Glutamatergic neuron (in vitro differentiated cells): ENCODE measurements at places on chromosomes 16 and 17. TPM values are rescaled to one million over a fixed set of nuclear protein-coding genes. Genes with fewer than 3 reads are reported as not detected.

DNA sequence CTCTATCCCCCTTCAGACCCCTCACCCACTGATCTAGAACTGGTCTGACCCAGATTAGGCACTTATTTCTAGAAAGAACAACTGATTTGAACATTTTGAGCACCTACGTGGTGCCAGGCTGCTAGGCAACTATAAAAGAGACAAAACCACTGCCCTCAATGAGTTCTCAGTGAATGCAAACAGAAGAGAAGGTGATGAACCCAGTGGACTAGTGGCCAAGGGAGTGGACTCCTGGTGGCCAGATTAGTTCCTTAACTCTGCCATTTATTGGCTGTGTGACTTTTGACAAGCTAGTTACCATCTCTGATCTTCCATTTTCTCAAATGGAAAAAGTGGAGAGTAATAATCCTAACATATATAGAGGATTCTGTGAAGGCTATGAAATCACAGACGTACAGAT, 259.1 kb upstream of the SALL1 start:
- no peak overlapping the region for H3K4me3 ChIP-seq
- DNase-seq, result no peak
- H3K36me3 ChIP-seq, result no peaks in the 10 kb centered on the region
- H3K27ac ChIP-seq, result no peak overlapping the region

- H3K4me3 ChIP-seq, result no peak overlapping the region
- H3K4me1 ChIP-seq, result no peaks in the 10 kb centered on the region
- no peak overlapping the region for H3K27ac ChIP-seq
Observed at GRCh38 chr16:68117884-68118283, 32.7 kb downstream of the NFATC3 start.

GRCh38 chr16:60485872-60486489, 1550.3 kb downstream of the CDH8 start:
- H3K4me3 ChIP-seq, result no peak overlapping the region
- H3K27ac ChIP-seq, result no peak overlapping the region
- peaks cover 4% of the 10 kb centered on the region for H3K4me1 ChIP-seq
- DNase-seq, result no peak

- H3K27ac ChIP-seq, result no peak overlapping the region
- DNase-seq, result no peak
- H3K4me3 ChIP-seq, result no peak overlapping the region
- peaks cover under 1% of the 10 kb centered on the region for H3K36me3 ChIP-seq
- no peaks in the 10 kb centered on the region for H3K4me1 ChIP-seq
Observed at GRCh38 chr16:50712956-50713355, 19.6 kb downstream of the NOD2 start.

Gene AANAT
- 0.39 TPM for total RNA-seq

Gene ATXN7L3
- total RNA-seq, result 146 TPM

- no peaks in the 10 kb centered on the region for H3K36me3 ChIP-seq
- no peak overlapping the region for H3K4me3 ChIP-seq
- H3K27ac ChIP-seq, result no peak overlapping the region
- peaks cover 39% of the 10 kb centered on the region for H3K4me1 ChIP-seq
- DNase-seq, result no peak
- H3K27me3 ChIP-seq, result peaks cover 20% of the 10 kb centered on the region
Observed at GRCh38 chr16:85470873-85471272, 142.2 kb upstream of the GSE1 start.

DNA sequence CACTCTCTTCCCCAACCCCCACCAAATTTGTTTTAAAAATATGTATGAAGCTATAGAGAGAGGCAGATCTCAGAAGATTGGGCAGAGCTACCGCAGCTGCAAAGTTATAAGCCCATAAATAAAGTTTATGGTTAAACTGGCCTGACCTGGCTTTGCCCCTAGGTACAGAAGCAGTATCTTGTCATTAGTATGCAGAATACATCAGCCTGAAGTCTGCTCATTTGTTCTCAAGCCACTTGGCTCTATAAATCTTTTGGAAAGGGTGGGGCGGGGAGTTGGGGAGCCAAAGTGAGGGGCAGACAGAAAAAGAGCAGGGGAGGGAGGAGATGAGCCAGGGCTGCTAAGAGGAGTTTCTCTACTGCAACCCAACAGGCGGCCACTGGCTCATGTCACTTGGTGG, 113.2 kb downstream of the SOX9 start:
- peaks cover 3% of the 10 kb centered on the region for H3K27me3 ChIP-seq
- no peak for DNase-seq
- no peak overlapping the region for H3K4me3 ChIP-seq
- H3K4me1 ChIP-seq, result peaks cover 4% of the 10 kb centered on the region
- H3K27ac ChIP-seq, result no peak overlapping the region
- peaks cover 6% of the 10 kb centered on the region for H3K36me3 ChIP-seq

- no peak for DNase-seq
- peaks cover 6% of the 10 kb centered on the region for H3K36me3 ChIP-seq
- H3K4me1 ChIP-seq, result peaks cover 39% of the 10 kb centered on the region
- H3K27ac ChIP-seq, result no peak overlapping the region
- H3K4me3 ChIP-seq, result no peak overlapping the region
- peaks cover 10% of the 10 kb centered on the region for H3K27me3 ChIP-seq
Observed at GRCh38 chr16:11174141-11174540, 81.9 kb downstream of the SOCS1 start.

DNA sequence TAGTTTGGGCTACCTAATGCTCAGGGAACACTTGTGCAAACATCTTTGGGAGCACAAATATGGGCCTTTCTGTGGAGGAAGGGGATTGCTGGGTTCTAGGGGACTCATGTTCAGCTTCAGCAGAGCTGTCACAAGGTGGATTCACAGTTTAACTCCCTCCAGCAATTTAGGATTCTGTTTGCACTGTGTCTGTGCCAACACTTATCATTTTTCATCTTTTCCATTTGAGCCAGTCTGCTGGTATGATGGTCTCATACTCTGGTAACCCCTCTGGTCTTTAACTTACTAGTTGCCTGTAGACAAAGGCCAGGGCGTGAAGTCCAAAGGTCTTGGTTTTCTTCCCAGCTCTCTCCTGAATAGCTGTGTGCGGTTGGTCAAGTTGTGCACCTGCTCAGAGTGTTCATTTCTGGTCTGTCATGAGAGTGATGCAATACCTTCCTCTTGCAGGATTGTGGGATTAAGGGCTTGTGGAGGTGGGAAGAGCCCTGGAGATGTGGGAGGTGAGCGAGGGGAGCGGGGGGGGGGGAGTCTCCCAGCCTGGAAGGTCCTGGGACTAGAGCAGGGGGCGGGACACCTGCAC, 152.6 kb downstream of the CMIP start:
- no peak for DNase-seq
- H3K36me3 ChIP-seq, result no peaks in the 10 kb centered on the region
- H3K4me1 ChIP-seq, result peaks cover 29% of the 10 kb centered on the region
- peaks cover 16% of the 10 kb centered on the region for H3K27me3 ChIP-seq
- H3K4me3 ChIP-seq, result no peak overlapping the region
- H3K27ac ChIP-seq, result no peak overlapping the region

Gene MYOCD
- not detected for total RNA-seq

Gene NOL3
- 8.8 TPM for total RNA-seq

DNA sequence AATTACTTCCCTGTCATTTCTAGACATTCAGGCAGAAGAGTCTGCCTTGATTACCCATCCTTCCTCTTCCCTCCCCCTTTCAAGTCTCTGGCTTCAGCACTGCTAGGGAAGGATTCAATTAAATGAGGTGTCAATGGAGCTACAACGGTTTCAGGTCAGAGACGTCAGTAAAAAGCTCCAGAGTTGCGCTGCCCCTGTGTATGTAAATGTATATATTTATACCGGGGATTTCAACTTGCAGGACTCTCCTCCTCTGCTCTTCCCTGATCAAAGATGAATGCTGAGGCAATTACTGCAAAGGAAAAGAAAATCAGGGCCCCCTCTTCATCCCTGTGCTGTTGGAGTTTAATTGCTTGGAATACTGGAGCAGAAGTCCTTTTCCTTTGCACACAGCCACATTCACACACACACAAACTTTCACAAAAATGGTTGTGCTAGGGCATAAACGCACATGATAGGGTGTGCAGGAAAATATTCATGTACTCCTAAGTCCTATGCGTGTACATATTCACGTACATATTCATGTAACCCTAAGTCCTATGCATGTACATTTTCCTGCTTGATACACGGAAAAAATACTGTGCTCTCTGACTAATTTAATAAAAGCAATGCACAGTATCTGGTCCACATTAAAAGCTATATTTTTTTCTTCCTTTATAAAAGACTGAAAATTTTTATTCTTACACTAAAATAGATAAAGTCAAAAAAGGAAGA, 129.7 kb upstream of the PMFBP1 start:
- H3K4me1 ChIP-seq, result peaks cover 7% of the 10 kb centered on the region
- no peak for DNase-seq
- peaks cover 1% of the 10 kb centered on the region for H3K27me3 ChIP-seq
- no peak overlapping the region for H3K27ac ChIP-seq

DNA sequence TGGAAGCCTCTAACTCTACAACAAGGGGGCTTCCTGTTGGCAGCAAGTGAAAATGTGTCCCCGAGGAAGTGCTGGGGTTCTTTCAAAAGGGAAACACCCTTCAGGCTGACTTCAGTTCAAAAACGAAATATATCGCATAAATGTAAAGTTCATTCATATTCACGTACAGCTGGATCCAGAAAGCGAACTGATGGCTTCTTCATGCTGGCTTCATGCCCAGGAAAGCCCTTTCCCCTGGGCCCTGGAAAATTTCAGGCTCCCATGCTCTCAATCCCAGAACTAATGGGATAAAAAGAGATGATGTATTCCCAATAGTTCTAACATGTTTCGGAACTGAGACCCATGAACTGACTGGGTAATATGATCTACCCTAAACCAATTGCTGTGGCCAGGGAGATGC, 104.7 kb upstream of the CDH13 start:
- no peaks in the 10 kb centered on the region for H3K36me3 ChIP-seq
- no peak overlapping the region for H3K27ac ChIP-seq
- no peak overlapping the region for H3K4me3 ChIP-seq

Gene RDM1
- total RNA-seq, result not detected

Gene TEN1
- total RNA-seq, result 8.5 TPM

Gene TP53TG3C
- total RNA-seq, result not detected

GRCh38 chr16:78285437-78285922, 186.0 kb downstream of the WWOX start:
- no peak for DNase-seq
- H3K36me3 ChIP-seq, result no peaks in the 10 kb centered on the region
- H3K27ac ChIP-seq, result no peak overlapping the region
- peaks cover 36% of the 10 kb centered on the region for H3K4me1 ChIP-seq
- H3K27me3 ChIP-seq, result no peaks in the 10 kb centered on the region

Gene VASN
- 4.1 TPM for total RNA-seq

- H3K4me1 ChIP-seq, result peaks cover 7% of the 10 kb centered on the region
- no peak overlapping the region for H3K27ac ChIP-seq
- DNase-seq, result no peak
Observed at GRCh38 chr16:22955461-22956070, 141.6 kb downstream of the HS3ST2 start.

DNA sequence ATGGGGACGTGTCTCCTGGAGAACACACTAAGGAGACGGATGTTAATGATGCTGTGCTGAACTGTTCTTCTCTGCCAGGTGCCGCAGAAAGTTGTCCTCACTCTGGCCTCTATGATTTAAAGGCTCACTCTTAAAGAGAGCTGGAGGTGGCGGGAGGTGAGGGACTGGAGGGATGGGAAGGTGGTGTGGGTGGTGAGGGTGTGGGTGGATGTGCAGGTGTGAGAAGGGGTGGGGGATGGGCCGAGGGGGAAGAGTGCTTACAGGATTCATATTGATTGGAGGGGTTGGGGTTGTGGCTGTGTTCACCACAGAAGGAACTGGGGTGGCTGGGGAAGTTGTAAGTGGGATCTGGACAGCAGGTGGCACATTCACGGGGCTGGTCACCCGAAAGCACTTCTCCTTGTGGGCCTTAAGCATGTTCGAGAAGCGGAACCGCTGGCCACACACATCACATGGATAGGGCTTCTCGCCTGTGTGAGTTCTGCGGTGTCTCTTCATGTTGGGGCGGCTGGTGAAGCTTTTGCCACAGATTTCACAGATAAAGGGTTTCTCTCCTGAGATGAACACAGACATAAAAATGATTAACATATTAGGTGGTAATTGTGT, 63.6 kb downstream of the ZNF652 start:
- DNase-seq, result no peak
- H3K36me3 ChIP-seq, result no peaks in the 10 kb centered on the region
- no peaks in the 10 kb centered on the region for H3K27me3 ChIP-seq
- no peak overlapping the region for H3K4me3 ChIP-seq

DNA sequence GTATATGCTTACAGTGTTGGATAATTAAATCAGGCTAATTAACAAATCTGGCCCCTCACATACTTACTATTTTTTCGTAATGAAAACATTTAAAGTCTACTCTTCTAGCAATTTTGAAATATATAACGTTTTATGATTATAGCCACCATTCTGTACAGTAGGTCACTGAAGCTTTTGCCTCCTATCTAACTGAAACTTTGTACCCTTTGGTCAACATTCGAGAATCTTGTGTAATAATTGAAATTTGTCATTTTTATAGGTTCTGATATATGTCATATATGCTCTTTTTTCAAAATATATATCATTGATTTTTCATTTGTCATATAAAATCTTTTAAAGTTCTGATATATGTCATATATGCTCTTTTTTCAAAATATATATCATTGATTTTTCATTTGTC, 12.7 kb downstream of the PHKB start:
- H3K4me1 ChIP-seq, result peaks cover 9% of the 10 kb centered on the region
- DNase-seq, result no peak

- DNase-seq, result no peak
- peaks cover 4% of the 10 kb centered on the region for H3K4me1 ChIP-seq
- peaks cover 53% of the 10 kb centered on the region for H3K27me3 ChIP-seq
- H3K27ac ChIP-seq, result no peak overlapping the region
- H3K36me3 ChIP-seq, result no peaks in the 10 kb centered on the region
Observed at GRCh38 chr17:48556229-48556575, 11.3 kb upstream of the HOXB2 start.

DNA sequence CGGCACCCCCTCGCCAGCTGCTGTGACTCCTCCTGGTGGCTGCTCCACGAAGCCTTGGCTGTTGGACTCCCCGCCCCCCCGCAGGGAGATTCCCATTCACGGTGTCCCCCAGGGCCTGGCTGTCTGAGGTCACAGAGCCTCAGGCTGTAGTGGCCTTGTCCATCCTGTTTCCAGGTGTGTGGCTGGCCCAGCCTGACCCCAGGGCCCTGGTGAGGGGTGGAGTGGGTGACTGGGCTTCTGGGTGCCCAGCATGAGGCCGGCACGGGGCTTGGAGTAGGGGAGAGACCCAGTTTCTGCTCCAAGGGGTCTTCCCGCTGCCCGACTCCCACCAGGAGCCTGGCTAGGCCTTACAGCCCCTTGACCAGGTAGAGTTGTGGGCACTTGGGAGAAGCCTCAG, 10.4 kb downstream of the PRSS27 start:
- DNase-seq, result peak; percentile 12
- H3K27me3 ChIP-seq, result peaks cover 10% of the 10 kb centered on the region
- H3K27ac ChIP-seq, result no peak overlapping the region
- peaks cover 5% of the 10 kb centered on the region for H3K4me1 ChIP-seq
- H3K4me3 ChIP-seq, result no peak overlapping the region
- H3K36me3 ChIP-seq, result no peaks in the 10 kb centered on the region

DNA sequence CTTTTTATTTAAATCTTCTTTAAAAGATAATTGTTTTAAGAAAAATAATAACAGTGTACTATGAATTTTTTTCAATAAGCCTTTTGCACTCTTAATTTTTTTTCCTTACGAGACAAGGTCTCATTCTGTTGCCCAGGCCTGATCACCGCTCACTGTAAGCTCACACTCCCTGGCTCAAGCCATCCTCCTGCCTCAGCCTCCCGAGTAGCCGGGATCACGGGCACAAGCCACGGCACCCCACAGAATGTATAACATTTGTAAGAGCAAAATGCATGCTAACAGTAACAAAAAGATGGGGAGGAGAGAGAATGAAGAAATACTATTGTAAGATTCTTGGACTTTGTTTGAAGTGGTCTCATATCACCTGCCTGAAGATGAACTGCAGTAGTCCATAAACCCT, 126.9 kb upstream of the CHMP6 start:
- H3K4me3 ChIP-seq, result no peak overlapping the region
- H3K4me1 ChIP-seq, result peaks cover 4% of the 10 kb centered on the region
- H3K36me3 ChIP-seq, result peaks cover 24% of the 10 kb centered on the region

GRCh38 chr16:47578573-47578972, 117.4 kb downstream of the PHKB start:
- peaks cover 2% of the 10 kb centered on the region for H3K4me1 ChIP-seq
- H3K4me3 ChIP-seq, result no peak overlapping the region
- H3K36me3 ChIP-seq, result no peaks in the 10 kb centered on the region
- no peaks in the 10 kb centered on the region for H3K27me3 ChIP-seq
